ENCODE measurements at places on chromosomes 16 and 17.
A peak's percentile ranks its signal among the peaks of the same experiment; 100 is the strongest.

DNA sequence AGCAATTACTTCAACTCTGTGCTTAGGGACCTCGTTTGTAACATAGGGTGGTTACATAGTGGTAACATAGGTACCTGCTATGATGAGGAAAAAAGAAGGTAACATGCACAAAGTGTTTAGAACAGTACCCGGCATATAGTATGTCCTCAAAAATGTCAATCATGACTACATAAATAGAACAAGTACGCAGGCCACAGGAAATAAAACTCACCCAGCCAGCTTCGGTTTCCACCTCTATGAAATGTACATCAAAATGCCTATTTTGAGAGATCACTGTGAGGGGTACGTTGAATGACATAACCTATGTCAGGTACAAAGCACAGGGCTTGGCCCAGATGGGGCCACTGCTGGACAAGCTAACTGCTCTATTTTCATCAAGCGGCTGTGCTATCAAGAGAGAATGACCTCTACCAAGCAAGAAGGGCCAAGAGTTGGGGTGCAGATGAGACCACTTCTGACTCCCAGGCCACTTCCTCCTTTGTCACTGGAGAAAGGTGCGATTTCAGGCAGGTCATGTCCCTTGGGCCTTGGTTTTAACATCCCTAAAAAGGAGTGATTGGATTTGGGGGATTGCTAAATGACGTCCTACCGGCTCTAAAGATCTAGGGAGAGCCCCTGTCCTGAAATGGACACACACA is 45.4 kb downstream of the WSB1 start:
- H3K27me3 ChIP-seq = no peaks in the 10 kb centered on the region
- no peak for DNase-seq
- H3K27ac ChIP-seq = peak overlapping the region; percentile 18
- no peaks in the 10 kb centered on the region for H3K4me1 ChIP-seq

DNA sequence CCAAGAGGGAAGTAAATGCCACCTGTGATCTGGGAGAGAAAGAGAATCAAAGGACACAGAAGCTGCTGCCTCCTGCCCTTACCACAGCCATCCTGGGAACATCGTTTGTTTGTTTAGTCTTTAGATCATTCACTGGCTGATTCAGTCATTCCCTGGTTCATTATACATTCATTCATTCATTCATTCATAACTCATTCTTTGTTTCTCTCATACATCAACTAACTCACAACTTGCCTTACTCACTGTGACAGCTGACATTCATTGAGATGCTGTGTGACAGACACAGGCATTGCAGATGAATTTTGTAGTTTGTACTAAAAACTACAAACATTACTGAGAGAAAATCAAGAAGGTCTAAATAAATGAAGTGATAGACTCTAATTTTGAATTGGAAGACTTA is 291.0 kb upstream of the TNRC6C start:
- no peaks in the 10 kb centered on the region for H3K36me3 ChIP-seq
- no peak for DNase-seq
- no peaks in the 10 kb centered on the region for H3K27me3 ChIP-seq
- peak overlapping the region; percentile 29 for H3K4me3 ChIP-seq
- H3K4me1 ChIP-seq = no peaks in the 10 kb centered on the region
- H3K27ac ChIP-seq = peak overlapping the region; percentile 52

DNA sequence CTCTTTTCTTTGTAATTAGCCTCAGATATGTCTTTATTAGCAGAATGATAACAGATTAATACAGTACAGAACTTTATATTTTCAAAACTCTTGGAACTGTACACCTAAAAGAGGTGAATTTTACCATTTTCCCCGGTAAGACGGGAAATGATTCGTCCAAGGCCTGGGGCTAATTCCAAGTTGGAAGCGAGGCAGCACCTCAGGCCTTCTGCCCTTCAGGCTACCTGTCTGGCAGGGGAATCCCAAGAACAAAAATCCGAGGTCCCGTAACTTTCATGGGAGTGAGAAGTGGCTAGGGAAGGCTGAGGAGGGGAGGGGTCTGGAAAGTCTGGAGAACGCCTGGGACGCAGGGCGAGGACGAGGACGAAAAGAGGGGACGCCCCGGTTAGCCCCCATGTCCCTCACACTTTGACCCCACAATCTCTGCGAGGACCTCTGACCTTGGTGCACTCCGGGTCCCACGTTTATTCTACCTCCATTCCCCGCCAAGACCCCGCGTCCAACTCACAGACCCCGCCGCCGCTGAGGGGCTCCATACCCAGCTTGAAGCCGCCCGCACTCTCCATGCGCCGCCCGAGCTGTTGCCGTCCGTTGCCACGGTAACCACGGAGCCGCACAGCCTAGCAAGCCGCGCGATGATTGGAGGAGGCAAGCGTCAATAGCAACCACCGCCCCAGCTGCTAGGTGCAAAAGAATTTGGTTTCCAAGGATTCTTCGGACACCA is at the start of gene HYDIN:
HYDIN (minus strand) TSS at position 601 of the 724 bp plus-strand sequence. CDS start 43,827 bp downstream, outside the sequence.
- no peaks in the 10 kb centered on the region for H3K4me1 ChIP-seq
- no peaks in the 10 kb centered on the region for H3K27me3 ChIP-seq
- H3K36me3 ChIP-seq = no peaks in the 10 kb centered on the region
- no peak within 1 kb of the TSS for H3K27ac ChIP-seq
- peak; percentile 50 for DNase-seq

- no peaks in the 10 kb centered on the region for H3K4me1 ChIP-seq
- H3K36me3 ChIP-seq = no peaks in the 10 kb centered on the region
- no peak overlapping the region for H3K4me3 ChIP-seq
- no peak for DNase-seq
- H3K27ac ChIP-seq = no peak overlapping the region
Measured at GRCh38 chr17:36088670-36089338, 1.1 kb downstream of the CCL3 start.

- H3K4me3 ChIP-seq = no peak overlapping the region
- no peaks in the 10 kb centered on the region for H3K4me1 ChIP-seq
- H3K36me3 ChIP-seq = no peaks in the 10 kb centered on the region
- H3K27me3 ChIP-seq = no peaks in the 10 kb centered on the region
Measured at GRCh38 chr16:20300312-20301097, 26.8 kb downstream of the GP2 start.

- no peaks in the 10 kb centered on the region for H3K36me3 ChIP-seq
- no peaks in the 10 kb centered on the region for H3K4me1 ChIP-seq
- no peak for DNase-seq
- H3K27me3 ChIP-seq = no peaks in the 10 kb centered on the region
Measured at GRCh38 chr16:46885960-46886763, 2.0 kb downstream of the GPT2 start.

- no peaks in the 10 kb centered on the region for H3K4me1 ChIP-seq
- DNase-seq = peak; percentile 66
- H3K4me3 ChIP-seq = peak overlapping the region; percentile 25
- H3K27ac ChIP-seq = peak overlapping the region; percentile 80
- no peaks in the 10 kb centered on the region for H3K36me3 ChIP-seq
- H3K27me3 ChIP-seq = no peaks in the 10 kb centered on the region
Measured at GRCh38 chr17:31318298-31318801, 3.1 kb downstream of the EVI2A start.

- H3K27me3 ChIP-seq = no peaks in the 10 kb centered on the region
- no peak for DNase-seq
- no peak overlapping the region for H3K27ac ChIP-seq
- H3K4me3 ChIP-seq = no peak overlapping the region
- H3K4me1 ChIP-seq = no peaks in the 10 kb centered on the region
Measured at GRCh38 chr17:59756236-59756818, 48.9 kb downstream of the VMP1 start.

- peak overlapping the region; percentile 80 for H3K4me3 ChIP-seq
- peak overlapping the region; percentile 86 for H3K27ac ChIP-seq
- no peaks in the 10 kb centered on the region for H3K36me3 ChIP-seq
- DNase-seq = no peak
- no peaks in the 10 kb centered on the region for H3K27me3 ChIP-seq
- peaks cover 35% of the 10 kb centered on the region for H3K4me1 ChIP-seq
Measured at GRCh38 chr17:57849163-57849873, 526 bp downstream of the MRPS23 start.

GRCh38 chr16:70437582-70438557 is 1.0 kb downstream of the ST3GAL2 start:
- peak overlapping the region; percentile 84 for H3K27ac ChIP-seq
- no peaks in the 10 kb centered on the region for H3K27me3 ChIP-seq
- no peaks in the 10 kb centered on the region for H3K4me1 ChIP-seq
- no peak for DNase-seq
- H3K36me3 ChIP-seq = no peaks in the 10 kb centered on the region

- no peak overlapping the region for H3K4me3 ChIP-seq
- no peak overlapping the region for H3K27ac ChIP-seq
- no peaks in the 10 kb centered on the region for H3K36me3 ChIP-seq
- no peaks in the 10 kb centered on the region for H3K27me3 ChIP-seq
- H3K4me1 ChIP-seq = no peaks in the 10 kb centered on the region
Measured at GRCh38 chr16:69143116-69143515, 10.7 kb downstream of the UTP4 start.

GRCh38 chr17:48213797-48214196 is 106.2 kb downstream of the SNX11 start:
- no peaks in the 10 kb centered on the region for H3K27me3 ChIP-seq
- no peak for DNase-seq

GRCh38 chr16:67177743-67178699 is 5.7 kb downstream of the MATCAP1 start:
- peaks cover 23% of the 10 kb centered on the region for H3K4me1 ChIP-seq
- no peaks in the 10 kb centered on the region for H3K27me3 ChIP-seq
- peak; percentile 87 for DNase-seq
- peak overlapping the region; percentile 86 for H3K27ac ChIP-seq
- peak overlapping the region; percentile 59 for H3K4me3 ChIP-seq

- no peak overlapping the region for H3K27ac ChIP-seq
- H3K4me3 ChIP-seq = no peak overlapping the region
- DNase-seq = no peak
- no peaks in the 10 kb centered on the region for H3K4me1 ChIP-seq
- no peaks in the 10 kb centered on the region for H3K36me3 ChIP-seq
Measured at GRCh38 chr17:5248821-5249479, 14.3 kb upstream of the SCIMP start.

DNA sequence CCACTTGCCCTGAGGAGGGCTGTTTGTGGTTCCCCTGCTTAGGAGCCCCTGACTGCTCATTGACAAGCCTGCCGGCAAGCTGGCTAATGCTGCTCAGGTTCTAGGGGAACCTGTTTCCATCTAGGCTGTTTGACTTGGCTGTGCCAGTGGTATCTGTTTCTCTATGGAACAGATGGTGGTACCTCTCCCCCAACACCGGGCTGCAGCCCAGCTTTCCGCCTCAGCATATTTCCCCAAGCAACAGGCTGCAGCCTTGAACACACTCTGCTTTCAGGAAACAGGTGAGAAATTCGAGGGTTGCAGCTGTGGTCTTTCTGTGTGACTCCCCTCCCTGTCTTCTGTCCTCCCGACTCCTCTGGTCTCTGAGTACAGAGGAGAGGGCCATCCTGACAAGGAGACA is 132.3 kb downstream of the TMEM132E start:
- H3K27me3 ChIP-seq = no peaks in the 10 kb centered on the region
- DNase-seq = no peak
- H3K36me3 ChIP-seq = no peaks in the 10 kb centered on the region
- no peaks in the 10 kb centered on the region for H3K4me1 ChIP-seq
- H3K27ac ChIP-seq = no peak overlapping the region
- H3K4me3 ChIP-seq = no peak overlapping the region

DNA sequence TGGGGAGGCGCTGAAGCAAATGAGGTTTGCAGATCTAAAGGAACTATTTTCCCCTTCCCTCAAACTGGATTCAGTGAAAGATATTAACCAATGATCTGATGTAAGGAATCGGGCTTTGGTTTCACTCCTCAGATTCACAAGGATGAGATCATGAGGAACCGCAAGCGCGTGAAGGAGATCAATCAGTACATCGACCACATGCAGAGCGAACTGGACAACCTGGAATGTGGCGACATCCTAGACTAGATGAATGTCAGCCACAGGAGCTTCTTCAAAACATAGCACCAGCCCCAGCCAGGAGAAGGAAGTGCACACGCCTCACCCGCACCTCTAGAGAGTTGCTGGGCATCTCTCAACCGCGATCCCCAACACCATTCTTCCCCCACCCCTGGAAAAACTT is 22.5 kb downstream of the ATPAF2 start:
- H3K27ac ChIP-seq = no peak overlapping the region
- no peaks in the 10 kb centered on the region for H3K4me1 ChIP-seq
- no peaks in the 10 kb centered on the region for H3K36me3 ChIP-seq
- no peak overlapping the region for H3K4me3 ChIP-seq
- no peaks in the 10 kb centered on the region for H3K27me3 ChIP-seq
- no peak for DNase-seq

GRCh38 chr17:42681976-42682721 is at the start of gene CNTNAP1:
Gene CNTNAP1, plus strand, starts transcription at chr17:42682531. Its CDS starts 299 bp downstream, at chr17:42682830.
- H3K27ac ChIP-seq = peak within 1 kb of the TSS; percentile 53
- H3K4me1 ChIP-seq = peaks cover 56% of the 10 kb centered on the region
- H3K36me3 ChIP-seq = no peaks in the 10 kb centered on the region
- H3K27me3 ChIP-seq = no peaks in the 10 kb centered on the region

DNA sequence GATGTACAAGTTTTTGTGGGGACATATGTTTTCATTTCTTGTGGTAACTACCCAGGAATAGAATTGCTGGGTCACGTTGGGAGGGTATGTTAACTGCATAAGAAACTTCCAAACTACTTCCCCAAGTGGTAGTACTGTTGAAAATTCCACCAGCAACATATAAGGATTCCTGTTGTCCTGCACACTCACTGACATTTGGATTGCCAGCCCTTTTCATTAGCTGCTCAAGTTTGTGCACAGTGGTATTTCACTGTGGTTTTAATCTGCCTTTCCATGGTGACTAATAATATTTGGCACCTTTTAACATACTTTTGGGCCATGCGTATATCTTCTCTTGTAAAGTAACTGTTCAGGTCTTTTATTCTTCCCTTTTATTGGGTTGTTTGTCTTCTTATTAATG is 103.3 kb downstream of the GNAO1 start:
- H3K36me3 ChIP-seq = no peaks in the 10 kb centered on the region
- H3K27ac ChIP-seq = no peak overlapping the region
- no peaks in the 10 kb centered on the region for H3K4me1 ChIP-seq
- H3K4me3 ChIP-seq = no peak overlapping the region

DNA sequence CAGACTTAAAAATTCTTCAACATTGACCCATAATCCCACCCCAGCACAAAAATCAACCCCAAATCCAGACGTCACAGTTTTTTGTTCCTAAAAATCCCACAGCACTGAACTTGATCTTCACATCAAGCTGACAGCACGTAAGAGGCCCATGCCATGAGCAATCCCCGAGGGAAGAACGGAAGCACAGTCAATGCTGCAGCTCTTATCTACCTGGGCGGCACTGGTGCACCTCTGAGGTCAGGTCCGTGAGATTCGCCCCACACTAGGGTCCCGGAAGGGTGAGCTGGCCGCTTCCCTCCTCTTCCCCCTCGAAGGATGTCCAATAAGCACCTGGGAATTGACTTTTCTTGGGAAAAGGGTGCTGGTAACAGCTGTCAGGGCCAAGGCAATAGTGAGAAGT is 11.3 kb upstream of the ITGAE start:
- no peaks in the 10 kb centered on the region for H3K36me3 ChIP-seq
- H3K27ac ChIP-seq = no peak overlapping the region
- no peak overlapping the region for H3K4me3 ChIP-seq

All from Peyer's patch (tissue), 4 donors.